ENCODE measurements at places on chromosomes 7 and 10. TPM values are rescaled to one million over a fixed set of nuclear protein-coding genes. Genes with fewer than 3 reads are reported as not detected.

GRCh38 chr7:152078786-152079185, 53.3 kb downstream of the GALNT11 start:
- H3K27ac ChIP-seq = no peak overlapping the region
- H3K4me1 ChIP-seq = peaks cover 5% of the 10 kb centered on the region
- no peak overlapping the region for H3K4me3 ChIP-seq
- H3K36me3 ChIP-seq = no peaks in the 10 kb centered on the region
- DNase-seq = no peak
- no peaks in the 10 kb centered on the region for H3K27me3 ChIP-seq

The TRPV6 gene
- total RNA-seq = under 0.01 TPM

DNA sequence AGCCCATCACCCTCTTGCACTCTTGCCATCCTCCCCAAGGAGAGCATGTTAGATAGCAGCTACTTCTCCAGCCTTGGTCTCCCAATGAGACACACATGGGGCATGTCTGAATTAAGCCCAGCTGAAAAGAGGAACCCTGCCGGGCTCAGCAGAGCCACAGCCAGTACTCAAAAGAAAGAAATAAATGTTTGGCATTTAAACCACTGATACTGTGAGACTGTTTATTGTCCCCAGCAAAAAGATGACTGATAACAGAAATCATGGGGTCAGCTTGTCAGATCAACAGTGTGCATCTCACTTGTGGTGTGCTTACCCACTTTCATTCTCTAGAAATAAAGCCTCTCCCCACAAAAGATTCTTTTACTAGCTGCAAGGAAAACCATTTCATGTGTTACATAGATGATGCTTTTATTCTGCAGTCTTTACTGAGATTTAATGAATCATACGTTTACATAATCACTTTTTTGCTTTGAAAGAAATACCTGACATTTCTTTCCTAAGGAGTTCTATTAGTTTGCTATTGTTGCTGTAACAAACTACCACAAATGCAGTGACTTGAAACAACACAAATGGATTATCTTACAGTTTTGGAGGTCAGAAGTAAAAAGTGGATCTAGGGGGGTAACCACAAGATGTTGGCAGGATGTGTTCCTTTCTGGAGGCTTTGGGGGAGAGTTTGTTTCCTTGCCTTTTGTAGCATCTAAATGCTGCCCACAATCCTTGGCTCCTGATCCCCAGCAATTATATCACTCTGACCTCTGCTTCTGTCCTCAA, 20.9 kb downstream of the ANKRD7 start:
- H3K4me1 ChIP-seq = no peaks in the 10 kb centered on the region
- no peaks in the 10 kb centered on the region for H3K36me3 ChIP-seq
- H3K27me3 ChIP-seq = no peaks in the 10 kb centered on the region
- H3K27ac ChIP-seq = no peak overlapping the region
- no peak for DNase-seq

The AKR1C2 gene
- 259 TPM for total RNA-seq

GRCh38 chr10:28365840-28366239, 63.0 kb upstream of the MPP7 start:
- no peak overlapping the region for H3K4me3 ChIP-seq
- no peaks in the 10 kb centered on the region for H3K36me3 ChIP-seq
- no peak for DNase-seq
- H3K27me3 ChIP-seq = no peaks in the 10 kb centered on the region

DNA sequence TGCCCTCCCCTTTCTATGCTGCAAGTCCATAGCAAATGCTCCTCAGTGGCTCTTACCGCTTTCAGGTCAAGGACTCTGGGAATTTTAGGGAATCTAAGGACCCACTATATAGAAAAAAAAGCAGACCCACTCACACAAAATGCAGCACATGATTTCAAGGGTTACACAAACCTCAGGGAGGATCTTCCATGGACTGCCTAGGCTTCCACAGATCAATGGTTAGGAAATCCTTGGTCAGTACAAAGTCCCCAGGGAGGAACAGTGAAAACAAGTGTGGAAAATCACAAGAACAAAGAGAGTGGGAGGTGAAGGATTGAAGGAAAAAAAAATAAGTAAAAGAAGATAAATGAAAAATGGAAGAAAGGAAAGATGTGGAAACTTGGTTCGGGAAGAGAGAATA, 188.4 kb downstream of the AHR start:
- H3K4me1 ChIP-seq = no peaks in the 10 kb centered on the region
- no peak for DNase-seq
- no peaks in the 10 kb centered on the region for H3K36me3 ChIP-seq
- H3K27me3 ChIP-seq = no peaks in the 10 kb centered on the region

DNA sequence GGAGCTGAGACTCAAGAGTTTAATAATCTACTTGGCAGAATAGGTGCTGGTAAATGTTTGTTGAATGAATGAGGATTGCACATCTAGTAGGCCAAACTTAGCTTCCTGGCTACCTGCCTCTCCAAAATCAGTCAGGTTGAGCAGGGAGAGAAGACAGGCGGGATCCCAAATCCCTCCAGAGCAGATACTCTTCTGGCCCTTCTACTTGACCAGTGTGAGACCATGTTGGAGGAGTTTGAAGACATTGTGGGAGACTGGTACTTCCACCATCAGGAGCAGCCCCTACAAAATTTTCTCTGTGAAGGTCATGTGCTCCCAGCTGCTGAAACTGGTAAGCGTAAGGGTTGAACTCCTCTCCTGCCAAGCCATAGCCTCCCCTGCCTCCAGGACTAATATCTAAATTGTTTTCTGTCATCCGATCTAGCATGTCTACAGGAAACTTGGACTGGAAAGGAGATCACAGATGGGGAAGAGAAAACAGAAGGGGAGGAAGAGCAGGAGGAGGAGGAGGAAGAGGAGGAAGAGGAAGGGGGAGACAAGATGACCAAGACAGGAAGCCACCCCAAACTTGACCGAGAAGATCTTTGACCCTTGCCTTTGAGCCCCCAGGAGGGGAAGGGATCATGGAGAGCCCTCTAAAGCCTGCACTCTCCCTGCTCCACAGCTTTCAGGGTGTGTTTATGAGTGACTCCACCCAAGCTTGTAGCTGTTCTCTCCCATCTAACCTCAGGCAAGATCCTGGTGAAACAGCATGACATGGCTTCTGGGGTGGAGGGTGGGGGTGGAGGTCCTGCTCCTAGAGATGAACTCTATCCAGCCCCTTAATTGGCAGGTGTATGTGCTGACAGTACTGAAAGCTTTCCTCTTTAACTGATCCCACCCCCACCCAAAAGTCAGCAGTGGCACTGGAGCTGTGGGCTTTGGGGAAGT, 2.2 kb upstream of the MBLAC1 start:
- H3K27ac ChIP-seq = no peak overlapping the region
- DNase-seq = no peak
- no peaks in the 10 kb centered on the region for H3K27me3 ChIP-seq
- no peak overlapping the region for H3K4me3 ChIP-seq
- no peaks in the 10 kb centered on the region for H3K36me3 ChIP-seq
- no peaks in the 10 kb centered on the region for H3K4me1 ChIP-seq

The FBXW4 gene
- 68.0 TPM for total RNA-seq

DNA sequence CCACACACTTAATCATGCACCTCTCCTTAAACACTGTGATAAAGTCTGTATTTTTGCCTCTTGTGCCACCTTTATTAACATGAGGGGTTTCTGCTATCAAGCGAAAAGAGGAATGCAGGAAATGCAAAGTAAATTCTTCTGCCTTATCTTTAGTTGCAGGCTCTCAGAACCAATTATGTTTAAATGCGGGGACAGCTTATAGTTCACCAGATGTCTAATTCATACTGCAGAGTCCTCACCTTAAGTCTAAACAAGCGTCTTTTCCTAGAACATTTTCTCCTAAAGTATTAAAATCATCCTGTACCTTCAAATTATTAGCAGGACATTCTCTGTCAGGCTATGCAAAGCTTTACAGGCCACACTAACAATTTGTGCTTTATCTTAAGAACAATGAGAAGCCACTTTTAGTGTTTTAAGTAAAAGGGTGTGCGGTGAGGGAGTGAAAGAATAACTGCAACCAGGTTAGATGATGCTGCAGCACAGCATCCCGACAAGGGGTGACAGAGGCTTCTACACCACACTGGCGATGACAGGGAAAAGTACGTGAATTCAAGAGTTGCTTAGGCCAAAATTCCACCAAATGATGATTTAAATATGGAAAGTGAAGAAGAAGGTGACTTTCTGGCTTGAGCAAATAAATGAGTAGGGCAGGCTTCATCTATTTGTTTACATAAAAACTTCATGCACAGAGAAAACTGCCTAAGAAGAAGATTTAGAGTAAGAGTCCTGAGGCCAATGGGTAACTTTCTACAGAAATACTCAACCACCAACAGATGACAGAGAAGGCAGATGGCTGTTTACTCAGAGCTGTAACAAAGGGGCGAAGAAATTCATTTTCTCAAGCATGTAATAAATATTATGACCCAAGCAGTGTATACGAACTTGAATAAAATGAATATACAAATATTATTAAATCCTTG, 36.0 kb downstream of the EZH2 start:
- H3K27me3 ChIP-seq = no peaks in the 10 kb centered on the region
- no peaks in the 10 kb centered on the region for H3K36me3 ChIP-seq
- DNase-seq = no peak
- H3K27ac ChIP-seq = no peak overlapping the region
- no peaks in the 10 kb centered on the region for H3K4me1 ChIP-seq
- H3K4me3 ChIP-seq = no peak overlapping the region

DNA sequence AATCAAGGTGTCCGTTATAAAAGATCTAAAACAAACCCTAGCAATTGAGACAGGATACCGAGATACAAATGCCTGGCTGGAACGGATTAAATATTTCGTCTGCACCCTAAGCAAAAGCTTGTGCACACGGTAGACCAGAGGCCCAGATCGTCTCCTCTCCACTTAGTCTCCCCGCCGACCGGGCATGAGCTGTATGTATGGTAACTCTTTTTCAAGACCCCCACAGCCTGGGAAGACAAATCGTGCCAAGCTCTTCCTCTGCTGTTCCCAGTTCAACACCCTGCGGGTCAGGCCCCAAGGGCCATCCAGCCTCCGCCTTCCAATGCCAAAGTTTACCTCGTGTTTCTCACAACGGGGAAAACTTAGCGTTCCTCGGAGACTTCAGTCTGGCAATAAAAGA, 285.7 kb upstream of the GALNT17 start:
- no peaks in the 10 kb centered on the region for H3K27me3 ChIP-seq
- H3K4me1 ChIP-seq = no peaks in the 10 kb centered on the region
- no peak overlapping the region for H3K4me3 ChIP-seq
- no peak overlapping the region for H3K27ac ChIP-seq
- no peaks in the 10 kb centered on the region for H3K36me3 ChIP-seq
- no peak for DNase-seq

- no peak overlapping the region for H3K4me3 ChIP-seq
- DNase-seq = no peak
- no peaks in the 10 kb centered on the region for H3K4me1 ChIP-seq
- no peaks in the 10 kb centered on the region for H3K27me3 ChIP-seq
- H3K36me3 ChIP-seq = no peaks in the 10 kb centered on the region
- no peak overlapping the region for H3K27ac ChIP-seq
Measured at GRCh38 chr10:27719052-27719451, 26.6 kb downstream of the MKX start.

The FAM131B gene
- 0.73 TPM for total RNA-seq

GRCh38 chr7:76060842-76061241, 12.9 kb downstream of the MDH2 start:
- H3K27me3 ChIP-seq = no peaks in the 10 kb centered on the region
- no peak overlapping the region for H3K27ac ChIP-seq
- no peak overlapping the region for H3K4me3 ChIP-seq

DNA sequence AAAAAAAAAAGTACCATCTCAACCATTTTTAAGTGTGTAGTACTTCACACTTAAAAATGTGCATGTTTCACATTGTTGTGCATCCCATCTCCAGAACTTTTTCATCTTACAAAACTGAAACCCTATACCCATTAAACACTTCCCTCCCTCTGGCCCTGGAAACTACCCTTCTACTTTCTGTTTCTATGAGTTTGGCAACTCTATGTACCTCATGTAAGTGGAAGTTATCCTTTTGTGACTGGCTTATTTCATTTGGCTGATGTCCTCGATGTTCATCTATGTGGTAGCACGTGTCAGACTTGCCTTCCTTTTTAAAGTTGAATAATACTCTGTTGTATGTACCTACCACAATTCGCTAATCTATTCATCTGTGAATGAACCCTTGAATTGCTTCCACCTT, 12.2 kb downstream of the KCNMA1 start:
- no peak for DNase-seq
- H3K4me1 ChIP-seq = no peaks in the 10 kb centered on the region
- no peak overlapping the region for H3K27ac ChIP-seq
- no peak overlapping the region for H3K4me3 ChIP-seq
- no peaks in the 10 kb centered on the region for H3K36me3 ChIP-seq

GRCh38 chr7:91407942-91408341, 143.7 kb downstream of the FZD1 start:
- H3K27me3 ChIP-seq = no peaks in the 10 kb centered on the region
- H3K4me1 ChIP-seq = no peaks in the 10 kb centered on the region

The SPDYE6 gene
- 0.33 TPM for total RNA-seq

- no peak overlapping the region for H3K4me3 ChIP-seq
- H3K27ac ChIP-seq = no peak overlapping the region
- H3K36me3 ChIP-seq = peaks cover under 1% of the 10 kb centered on the region
- DNase-seq = no peak
Measured at GRCh38 chr7:53947732-53948131, 594.4 kb upstream of the VSTM2A start.

- H3K27me3 ChIP-seq = no peaks in the 10 kb centered on the region
- no peaks in the 10 kb centered on the region for H3K4me1 ChIP-seq
- no peak overlapping the region for H3K4me3 ChIP-seq
- no peak overlapping the region for H3K27ac ChIP-seq
- H3K36me3 ChIP-seq = no peaks in the 10 kb centered on the region
Measured at GRCh38 chr10:95873139-95873538, 34.6 kb upstream of the CC2D2B start.

- no peaks in the 10 kb centered on the region for H3K36me3 ChIP-seq
- DNase-seq = no peak
- no peaks in the 10 kb centered on the region for H3K27me3 ChIP-seq
- H3K27ac ChIP-seq = no peak overlapping the region
- H3K4me1 ChIP-seq = no peaks in the 10 kb centered on the region
- no peak overlapping the region for H3K4me3 ChIP-seq
Measured at GRCh38 chr10:112813866-112814591, 136.0 kb upstream of the TCF7L2 start.

GRCh38 chr7:122454776-122455507, 150.4 kb upstream of the FEZF1 start:
- H3K4me3 ChIP-seq = no peak overlapping the region
- H3K36me3 ChIP-seq = no peaks in the 10 kb centered on the region
- no peak for DNase-seq
- no peaks in the 10 kb centered on the region for H3K27me3 ChIP-seq

DNA sequence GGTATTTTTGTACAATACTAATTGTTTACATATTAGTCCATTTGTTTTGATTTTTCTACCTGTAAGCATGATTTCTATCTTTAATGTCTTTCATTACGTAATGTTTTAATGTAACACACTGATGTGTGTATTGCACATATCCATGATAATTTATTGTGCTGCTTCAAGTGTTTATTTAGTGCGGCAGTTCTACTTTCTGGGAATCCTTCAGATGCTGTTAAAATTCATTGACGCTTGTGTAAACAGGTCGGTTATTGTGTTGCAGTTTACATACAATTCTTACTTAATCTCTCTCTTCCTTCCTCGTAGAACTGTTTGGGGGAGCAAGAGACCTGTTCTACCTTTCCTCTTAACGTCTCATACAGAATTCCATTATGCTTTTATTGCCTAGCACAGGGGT, 6.9 kb downstream of the TMEM60 start:
- no peaks in the 10 kb centered on the region for H3K4me1 ChIP-seq
- no peak overlapping the region for H3K4me3 ChIP-seq
- H3K36me3 ChIP-seq = no peaks in the 10 kb centered on the region
- no peaks in the 10 kb centered on the region for H3K27me3 ChIP-seq
- peak overlapping the region; percentile 20 for H3K27ac ChIP-seq
- DNase-seq = no peak

GRCh38 chr10:43315535-43316207, 48.8 kb upstream of the RASGEF1A start:
- no peaks in the 10 kb centered on the region for H3K4me1 ChIP-seq
- H3K36me3 ChIP-seq = no peaks in the 10 kb centered on the region
- no peak overlapping the region for H3K4me3 ChIP-seq
- no peak for DNase-seq
- H3K27ac ChIP-seq = no peak overlapping the region

Measured in breast epithelium (tissue), 4 donors.